ENCODE measurements at places on chromosomes 2 and 18.

DNA sequence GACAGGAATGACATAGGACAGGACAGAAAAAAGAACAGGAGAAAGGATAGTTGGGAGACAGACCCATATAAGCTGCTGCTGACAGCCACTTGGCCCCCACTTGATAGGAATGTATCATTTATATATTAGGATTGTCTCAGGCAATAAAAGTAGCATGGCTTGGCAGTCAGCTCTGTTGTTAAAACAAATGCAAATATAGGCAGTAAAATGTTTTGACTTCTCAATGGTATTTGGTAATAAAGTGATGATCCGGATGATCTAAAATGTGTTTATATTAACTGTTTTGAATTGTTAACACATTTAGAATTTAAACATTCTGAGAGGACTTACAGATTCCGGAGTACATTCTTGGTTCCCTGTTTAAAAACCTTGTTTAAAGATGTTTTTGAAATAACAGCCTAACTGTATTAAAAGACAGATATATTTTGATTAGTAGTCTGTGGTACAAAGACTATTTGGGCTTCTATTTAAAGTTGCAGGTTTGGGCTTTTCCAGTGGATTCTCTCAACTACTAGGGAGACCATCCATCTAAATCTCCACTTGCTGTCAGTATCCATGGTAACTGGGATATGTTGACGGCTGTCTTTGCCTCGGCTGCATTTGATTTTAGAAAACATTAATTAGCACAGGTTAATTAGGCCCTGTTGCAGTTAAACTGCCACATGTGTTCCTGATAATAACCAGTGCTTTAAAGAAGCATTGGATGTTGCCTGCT, 147.6 kb downstream of the ESCO1 start:
- DNase-seq = no peak

GRCh38 chr2:232219496-232219870, 159.1 kb upstream of the ALPP start:
- no peak for DNase-seq

DNA sequence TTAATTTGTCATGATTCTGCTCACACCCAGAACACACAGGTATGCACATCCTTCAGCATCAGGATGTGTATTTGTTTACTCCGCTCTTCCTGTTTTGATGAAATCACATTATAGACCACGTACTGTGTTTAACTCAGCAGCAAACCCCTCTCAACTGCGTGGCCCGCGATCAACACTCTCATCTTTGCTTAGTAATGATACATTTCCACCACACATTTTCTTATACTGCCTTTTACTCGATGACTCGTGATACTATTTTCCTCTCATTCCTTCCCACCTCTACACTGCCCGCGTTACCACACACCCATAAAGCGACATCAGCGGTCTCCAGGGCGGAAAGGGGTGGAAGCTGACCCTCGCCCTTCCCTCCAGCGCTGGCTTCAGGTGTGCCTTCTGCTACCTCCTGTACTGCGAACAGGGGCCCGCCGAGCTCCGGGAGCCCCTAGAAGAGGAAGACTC, 1.3 kb downstream of the NETO1 start:
- no peak for DNase-seq

- DNase-seq = no peak
Measured at GRCh38 chr18:36327352-36328316, 30.1 kb downstream of the FHOD3 start.

GRCh38 chr2:226023383-226023782, 623.9 kb downstream of the NYAP2 start:
- no peak for DNase-seq

- no peak for DNase-seq
Measured at GRCh38 chr2:204722207-204722606, 176.9 kb downstream of the PARD3B start.

DNA sequence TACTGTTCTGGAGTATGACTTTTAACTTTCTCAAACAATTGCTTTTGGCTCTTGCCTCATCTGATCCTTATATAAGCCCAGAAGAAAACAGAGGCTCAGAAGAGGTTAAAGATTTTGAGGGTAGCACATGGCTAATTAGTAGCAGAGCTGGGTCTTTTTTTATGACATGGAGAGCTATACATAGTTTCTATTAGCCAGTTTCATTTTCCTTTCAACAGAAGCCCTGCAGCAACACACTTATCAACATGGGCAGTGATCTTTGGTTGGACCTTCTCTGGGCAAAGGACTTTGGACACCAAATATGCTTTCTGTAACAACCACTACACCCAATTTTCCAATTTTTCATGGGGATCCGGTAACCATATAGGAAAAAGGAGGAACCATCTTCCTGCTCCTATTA, 64.9 kb downstream of the NCKAP5 start:
- DNase-seq = no peak

DNA sequence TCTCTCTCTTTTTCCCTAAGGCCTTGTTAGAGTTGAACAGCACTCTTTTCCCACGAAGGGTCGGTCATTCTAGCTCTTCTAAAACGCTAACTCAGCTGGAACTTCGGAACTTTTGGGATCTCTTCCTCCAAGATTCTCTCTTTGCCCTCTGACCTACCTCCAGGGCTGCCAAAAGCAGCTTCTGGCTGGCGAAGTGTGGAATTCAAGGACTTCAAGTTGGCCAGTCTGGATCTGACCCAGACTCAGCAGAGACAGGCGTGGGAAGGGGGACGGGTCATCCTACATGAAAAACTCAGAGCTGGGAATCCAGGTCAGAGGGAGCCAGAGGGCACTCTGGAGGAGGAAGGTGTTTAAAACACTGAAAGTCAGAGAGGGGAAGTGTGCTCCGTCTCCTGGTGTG, 305.5 kb upstream of the HDAC4 start:
- DNase-seq = no peak

GRCh38 chr2:85727798-85728197, 26.0 kb upstream of the ATOH8 start:
- no peak for DNase-seq

DNA sequence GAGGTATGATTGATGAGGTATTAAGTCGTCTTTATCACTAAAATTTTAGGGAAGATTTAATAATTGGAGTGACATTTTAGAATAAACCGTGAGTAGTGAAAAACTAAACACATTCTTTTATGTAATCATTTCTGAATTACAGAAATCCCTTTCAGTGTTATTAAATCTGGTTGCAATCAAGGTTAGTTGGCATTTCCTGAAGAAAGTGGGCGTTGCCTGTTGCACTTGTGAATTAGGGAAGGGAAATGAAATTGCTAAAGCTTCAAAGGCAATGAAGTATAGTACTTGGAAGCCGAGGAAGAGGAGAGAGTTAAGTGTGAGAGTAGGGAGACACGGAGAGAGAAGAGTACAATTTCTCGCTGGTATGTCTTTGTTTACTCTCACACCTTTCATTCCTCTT, 274.5 kb downstream of the SLC8A1 start:
- DNase-seq = no peak

DNA sequence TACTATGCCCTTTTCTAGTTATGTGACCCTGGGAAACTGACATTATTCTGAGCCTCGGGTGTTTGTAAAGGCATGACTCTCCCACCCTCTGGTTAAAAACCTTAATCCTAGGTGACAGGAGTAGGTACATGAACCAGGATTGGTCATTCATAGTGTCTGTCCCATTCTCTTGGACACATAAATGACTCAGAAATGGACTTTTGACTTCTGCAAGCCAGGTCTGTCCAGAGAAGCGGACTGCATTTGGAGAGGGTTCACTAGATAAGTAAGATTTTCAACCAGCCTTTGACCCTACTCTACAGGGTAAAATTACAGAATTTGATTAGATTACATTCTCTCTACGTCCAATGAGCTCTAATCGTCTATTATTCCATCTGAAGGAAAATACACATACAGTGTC, 285.9 kb downstream of the DPP10 start:
- DNase-seq = no peak

DNA sequence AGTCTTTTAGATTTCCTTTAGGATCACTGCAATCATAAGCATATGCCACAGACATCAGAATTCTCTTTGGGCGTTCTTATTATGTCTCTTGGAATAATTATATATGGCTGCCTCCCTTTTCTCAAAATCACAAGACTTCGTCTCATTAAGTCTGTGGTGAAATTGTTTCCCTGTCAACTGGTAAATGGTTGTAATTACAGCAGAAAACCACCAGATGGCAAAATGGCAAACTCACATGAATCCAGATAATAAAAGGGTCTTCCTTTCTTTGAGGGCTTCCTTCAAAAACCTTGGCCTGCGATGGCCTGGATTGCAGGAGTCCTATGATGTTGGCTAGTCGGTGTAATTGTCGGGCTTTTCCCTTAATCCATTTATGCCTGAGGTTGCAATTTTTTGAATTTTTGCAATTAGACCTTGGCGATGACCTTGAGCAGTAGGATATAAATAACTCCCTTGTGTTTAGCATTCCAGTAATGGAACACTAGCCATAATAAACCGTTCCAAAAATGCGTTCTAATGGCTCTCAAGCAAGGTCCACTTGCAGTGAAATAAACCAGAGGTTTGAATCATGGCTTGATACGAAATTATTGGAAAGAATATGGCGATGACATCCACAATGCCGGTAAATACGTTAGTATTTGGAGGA, 656.4 kb downstream of the MBD2 start:
- peak; percentile 31 for DNase-seq

DNA sequence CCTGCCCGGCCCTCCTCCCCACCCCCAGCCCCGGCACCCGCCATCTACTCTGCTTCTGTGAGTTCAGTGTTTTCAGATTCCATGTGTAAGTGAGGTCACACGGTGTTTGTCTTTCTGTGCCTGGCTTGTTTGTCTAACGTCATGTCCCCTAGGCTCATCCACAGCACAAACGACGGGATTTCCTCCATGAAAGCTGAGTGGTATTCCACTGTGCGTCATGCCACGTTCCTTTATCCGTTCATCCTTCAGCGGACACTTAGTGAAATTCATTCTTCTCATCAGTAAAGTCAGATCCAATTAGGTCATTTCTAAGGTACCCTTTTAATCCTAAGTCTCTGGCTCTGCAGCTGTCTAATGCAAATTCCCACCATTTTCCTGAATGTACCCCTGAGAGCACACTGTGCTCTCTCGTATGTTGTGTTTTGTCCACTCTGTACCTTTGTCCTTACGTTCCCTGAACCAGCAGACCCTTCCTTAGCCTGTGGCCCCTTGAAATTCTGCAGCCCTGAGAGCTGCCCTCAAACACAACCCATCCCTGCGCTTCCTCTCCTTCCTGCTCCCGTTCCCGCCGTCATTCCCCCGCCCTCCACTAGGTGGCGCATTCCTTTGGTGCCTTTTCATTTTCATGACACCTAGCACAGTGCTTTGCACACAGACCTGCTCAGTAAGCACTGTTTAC, 44.1 kb downstream of the TRAPPC12 start:
- DNase-seq = no peak

GRCh38 chr2:32720771-32721170, 92.9 kb downstream of the TTC27 start:
- DNase-seq = no peak

DNA sequence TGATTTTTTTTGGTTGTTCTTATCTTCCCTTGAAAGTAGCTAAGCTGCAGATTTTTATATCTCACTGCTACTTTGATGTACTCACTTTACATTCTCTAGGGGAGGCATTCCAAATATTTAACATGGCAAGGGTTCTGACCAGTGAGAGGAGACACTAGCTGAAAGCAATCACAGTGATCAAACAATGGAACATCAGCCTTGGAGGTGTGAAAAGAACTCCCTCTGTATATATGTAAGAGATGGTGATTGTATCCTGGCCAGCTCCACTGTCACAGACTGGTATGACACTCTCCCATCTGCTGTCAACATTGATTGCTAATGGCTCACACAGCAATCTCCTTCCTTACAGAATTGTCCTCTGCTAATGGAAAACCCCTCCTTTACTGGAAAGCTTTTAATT, 291.7 kb upstream of the CDH19 start:
- no peak for DNase-seq

GRCh38 chr2:108870069-108870644, 83.6 kb downstream of the CCDC138 start:
- DNase-seq = no peak

DNA sequence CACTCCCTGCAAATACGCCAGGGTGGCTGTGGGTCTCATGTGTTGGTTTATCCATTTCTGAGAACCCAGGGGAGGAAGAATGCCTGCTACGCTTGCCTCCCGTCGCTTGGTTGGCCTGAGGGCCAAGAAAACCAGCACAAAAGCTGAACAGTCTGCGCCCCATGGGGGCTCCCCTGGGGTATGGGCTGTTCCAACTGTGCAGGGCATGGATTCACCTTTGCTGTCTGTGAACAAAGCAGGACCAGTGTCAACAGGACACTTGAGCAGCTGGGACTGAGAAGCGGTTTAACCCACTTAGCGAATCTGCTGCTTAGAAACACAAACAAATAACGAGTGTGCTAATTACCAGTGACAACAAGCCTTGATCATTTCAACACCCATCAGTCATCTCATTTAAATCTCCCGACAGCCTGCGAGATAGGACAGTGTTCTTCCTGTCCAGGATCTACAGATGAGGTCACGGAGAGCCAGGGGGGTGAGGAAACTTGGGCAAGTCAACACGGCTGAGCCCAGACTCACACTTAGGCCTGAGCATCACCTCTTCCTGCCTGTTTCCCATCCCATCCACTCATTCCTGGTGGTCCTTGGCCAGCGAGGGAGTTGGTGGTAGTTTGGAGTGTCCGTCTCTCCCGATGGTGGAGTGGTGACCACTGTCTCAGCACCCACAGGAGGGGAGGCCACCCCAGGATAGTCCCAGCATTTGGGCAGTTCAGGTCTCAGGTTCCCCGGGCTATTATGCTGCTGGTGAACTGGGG, 111.6 kb upstream of the HAAO start:
- no peak for DNase-seq

Measured in DMS 273 treated with DMSO at 0.1 percent for 48 hours (cell line).